ENCODE measurements at places on chromosomes 12 and 14. TPM values are rescaled to one million over a fixed set of nuclear protein-coding genes. Genes with fewer than 3 reads are reported as not detected.

GRCh38 chr12:47741340-47741703 is 16.0 kb upstream of the ENDOU start:
- no peak for DNase-seq

DNA sequence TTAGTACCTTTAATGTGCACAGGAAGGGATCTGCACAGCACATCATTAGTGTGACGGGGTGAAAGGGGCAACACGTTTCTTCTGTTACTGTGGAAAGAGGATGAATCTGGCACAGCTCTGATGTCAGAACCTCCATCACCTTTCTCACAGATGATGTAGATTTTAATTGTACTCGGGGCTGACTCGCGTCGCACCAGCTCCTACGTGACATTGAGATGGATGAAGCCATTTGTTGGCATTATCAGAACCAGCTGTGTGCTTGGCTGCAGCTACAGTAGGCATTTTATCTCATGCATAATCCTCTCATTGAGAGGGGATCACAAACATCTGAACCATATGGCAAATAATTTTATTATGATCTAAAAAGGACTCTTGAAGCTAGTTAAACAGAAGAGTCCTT is 173.6 kb downstream of the PDZRN4 start:
- no peak for DNase-seq

DNA sequence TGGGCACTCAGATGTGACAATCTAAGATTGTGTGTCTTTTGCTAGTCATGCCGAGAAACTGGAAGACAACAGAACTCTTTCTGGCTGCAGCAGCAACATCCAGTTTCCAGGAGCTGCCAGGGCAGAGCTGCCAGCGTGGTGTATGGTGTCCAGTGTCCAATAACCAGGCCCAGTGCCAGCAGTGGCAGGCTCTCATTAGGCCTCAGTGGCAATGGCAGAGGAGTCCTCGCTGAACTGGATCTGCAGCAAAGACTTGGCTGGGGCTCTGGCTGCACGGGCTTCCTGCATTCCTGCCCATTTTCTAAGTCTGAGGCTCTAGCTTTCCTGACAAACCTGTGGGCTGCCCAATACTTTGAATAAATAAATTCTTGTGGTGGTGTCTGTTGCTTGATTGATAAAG is 26.2 kb upstream of the PPM1A start:
- peak; percentile 89 for DNase-seq

GRCh38 chr12:92854344-92854743 is 74.8 kb downstream of the EEA1 start:
- DNase-seq, result no peak

- no peak for DNase-seq
These were observed 6.0 kb downstream of the STAT6 start for GRCh38 chr12:57105011-57105753.

GRCh38 chr14:102545461-102546265 is 36.1 kb upstream of the ANKRD9 start:
- DNase-seq, result no peak

DNA sequence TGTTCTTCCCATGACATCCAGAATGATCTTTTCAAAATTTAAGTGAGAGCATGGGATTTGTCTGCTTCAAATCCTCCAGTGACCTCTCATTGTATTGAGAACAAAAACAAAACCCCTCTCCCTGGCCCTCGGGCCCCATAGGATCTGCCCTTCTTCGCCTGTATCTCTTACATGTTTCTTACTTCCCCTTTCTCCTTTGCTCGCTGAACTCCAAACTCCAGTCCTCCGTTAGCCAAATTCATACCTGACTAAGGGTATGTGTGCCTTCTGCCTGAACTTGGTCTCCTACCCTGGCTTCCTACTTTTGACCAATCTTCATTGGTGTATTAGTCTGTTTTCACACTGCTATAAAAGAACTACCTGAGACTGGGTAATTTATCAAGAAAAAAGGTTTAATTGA is 13.2 kb upstream of the TSPAN11 start:
- DNase-seq, result no peak

DNA sequence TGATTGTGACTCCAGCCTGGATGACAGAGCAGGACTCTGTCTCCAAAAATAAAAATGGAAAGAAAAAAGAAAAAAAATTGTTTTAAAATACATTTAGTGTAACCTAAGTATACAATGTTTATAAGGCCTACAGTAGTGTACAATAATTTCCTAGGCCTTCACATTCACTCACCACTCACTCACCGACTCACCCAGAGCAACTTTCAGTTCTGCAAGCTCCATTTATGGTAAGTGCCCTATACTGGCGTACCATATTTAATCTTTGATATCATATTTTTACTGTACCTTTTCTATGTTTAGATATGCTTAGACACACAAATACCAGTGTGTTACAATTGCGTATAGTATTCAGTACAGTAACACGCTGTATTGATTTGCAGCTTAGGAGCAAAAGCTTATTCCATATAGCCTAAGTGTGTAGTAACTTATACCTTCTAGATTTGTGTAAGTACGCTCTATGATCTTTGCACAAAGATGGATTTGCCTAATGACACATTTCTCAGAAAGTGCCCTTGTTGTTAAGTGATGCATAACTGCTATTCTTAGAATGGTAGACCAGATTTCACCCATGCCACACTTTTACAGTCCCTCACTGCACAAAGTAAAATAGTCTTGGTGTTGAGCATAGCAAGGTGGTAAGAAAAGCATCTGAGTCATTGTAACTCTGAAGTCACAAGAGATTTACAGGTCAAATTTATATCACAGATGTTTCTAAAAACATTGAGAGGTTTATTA is 151.9 kb downstream of the LRRK2 start:
- no peak for DNase-seq

DNA sequence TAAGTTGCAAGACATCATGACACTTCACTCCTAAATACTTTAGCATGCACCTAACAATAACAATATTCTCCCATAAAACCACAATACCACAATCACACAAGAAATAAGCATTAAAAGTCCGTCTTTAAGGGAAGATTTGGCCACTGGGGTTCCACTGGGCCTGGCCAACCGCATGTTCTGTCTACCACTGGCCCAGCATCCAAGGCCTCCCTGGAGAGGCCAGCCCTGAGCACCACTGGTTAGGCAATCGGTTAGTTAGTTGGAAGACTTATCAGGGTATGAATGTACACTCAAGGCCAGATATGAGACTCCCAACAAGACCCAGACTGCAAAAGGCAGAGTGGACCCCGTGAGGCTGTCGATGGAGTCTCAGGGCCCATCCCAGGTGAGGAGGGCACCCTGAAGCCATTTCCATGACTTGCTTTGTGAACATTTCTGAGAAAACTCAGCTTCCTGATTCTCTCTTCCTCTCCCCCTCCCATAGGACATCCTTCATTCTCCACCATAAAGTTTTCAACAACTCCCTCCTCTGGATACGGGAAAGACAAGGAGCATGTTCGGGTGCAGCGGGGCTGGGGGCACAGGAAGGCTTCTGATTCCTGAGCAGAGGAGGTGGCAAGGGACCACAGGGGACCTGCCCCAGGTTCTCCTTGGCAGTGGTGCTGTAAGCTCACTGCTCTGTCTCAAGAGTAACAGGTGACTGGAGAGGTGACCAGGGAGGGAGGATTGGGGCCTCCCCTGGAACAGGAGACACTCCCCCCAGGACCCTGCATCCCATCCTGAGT is 5.9 kb downstream of the PXN start:
- no peak for DNase-seq

GRCh38 chr14:59465316-59466135 is at the start of gene GPR135:
Gene GPR135, minus strand, starts transcription at chr14:59465380. Its CDS starts 154 bp downstream, at chr14:59465226.
- DNase-seq, result peak; percentile 55

DNA sequence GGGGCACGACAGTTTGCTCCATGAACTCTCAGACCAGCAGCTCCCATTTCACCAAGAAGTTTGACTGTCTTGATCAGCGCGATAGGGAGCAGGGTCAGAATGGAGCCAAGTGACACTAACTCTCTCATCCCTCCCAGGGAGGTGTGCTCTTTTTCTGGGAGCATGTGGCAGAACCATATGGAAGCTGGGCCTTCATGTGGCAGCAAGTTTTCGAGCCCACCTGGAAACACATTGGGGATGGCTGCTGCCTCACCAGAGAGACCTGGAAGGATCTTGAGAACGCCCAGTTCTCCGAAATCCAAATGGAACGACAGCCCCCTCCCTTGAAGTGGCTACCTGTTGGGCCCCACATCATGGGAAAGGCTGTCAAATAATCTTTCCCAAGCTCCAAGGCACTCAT is 24.0 kb downstream of the ITGA7 start:
- DNase-seq, result no peak

GRCh38 chr12:92503971-92504593 is 198.7 kb upstream of the PLEKHG7 start:
- DNase-seq, result no peak

- no peak for DNase-seq
These were observed 281.1 kb upstream of the AMIGO2 start for GRCh38 chr12:47360771-47361388.

DNA sequence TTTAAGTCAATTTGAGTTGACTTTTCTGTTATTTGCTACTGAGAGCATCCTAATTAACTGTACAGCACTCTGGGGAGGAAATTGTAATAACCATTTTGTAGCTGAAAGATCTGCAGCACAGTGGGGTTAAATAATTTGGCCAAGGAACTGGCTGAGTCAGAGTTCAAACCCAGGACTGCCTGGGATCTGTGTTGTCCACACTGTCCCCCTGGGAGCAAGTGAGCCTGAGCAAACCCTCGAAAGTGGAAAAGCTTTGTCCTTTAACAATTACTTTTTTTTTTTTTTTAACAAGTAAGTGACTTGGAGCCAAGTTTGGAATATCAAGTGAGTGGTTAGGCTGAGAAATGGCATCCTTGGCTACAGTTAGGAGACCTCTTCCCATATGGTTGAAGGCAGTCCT is 247.2 kb upstream of the CCDC196 start:
- DNase-seq, result no peak

GRCh38 chr12:109134186-109134917 is 18.0 kb downstream of the ACACB start:
- DNase-seq, result no peak

DNA sequence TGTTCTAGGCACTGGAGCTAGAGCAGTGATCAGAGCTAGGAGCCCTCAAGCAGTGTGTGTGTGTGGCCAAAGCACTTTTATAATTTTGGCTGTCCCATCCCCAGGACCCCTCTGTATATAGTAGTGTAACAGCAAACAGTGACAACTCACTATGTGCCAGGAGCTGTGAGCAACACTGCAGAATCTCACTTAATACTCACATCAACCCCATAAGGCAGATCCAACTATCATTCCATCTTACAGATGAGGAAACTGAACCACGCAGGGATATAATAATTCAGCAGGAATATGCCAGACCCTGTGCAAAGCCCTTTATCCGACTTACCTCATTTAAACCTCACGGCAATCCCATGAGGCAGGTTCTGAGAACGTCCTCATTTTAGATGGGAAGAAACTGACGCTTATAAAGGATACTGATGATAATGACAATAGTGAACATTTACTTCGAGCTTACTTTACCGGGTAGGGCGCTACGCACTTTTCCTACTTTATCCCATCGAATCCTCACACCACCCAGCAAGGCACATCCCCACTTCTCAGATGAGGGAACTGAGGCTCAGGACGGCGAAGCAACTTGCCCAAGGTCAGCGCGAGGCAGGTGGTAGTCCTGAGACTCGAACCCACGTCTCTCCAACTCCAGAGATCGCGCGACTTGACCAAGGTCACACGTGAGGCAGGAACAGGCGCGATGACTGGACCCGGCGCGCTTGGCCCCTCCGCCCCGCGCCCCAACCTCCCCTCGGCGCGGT is 687 bp downstream of the RAB35 start:
- no peak for DNase-seq

GRCh38 chr14:23828001-23828400 is 125.6 kb upstream of the DHRS4 start:
- no peak for DNase-seq

GRCh38 chr12:9707356-9707755 is 25.5 kb downstream of the CLECL1 start:
- DNase-seq, result no peak

Gene ANHX
- total RNA-seq, result not detected

Gene SOX5
- 11.7 TPM for total RNA-seq

Gene RPGRIP1
- 10.4 TPM for total RNA-seq

Gene CEP290
- 27.1 TPM for total RNA-seq

Gene ZBTB42
- total RNA-seq, result 11.4 TPM

Gene RNF212B
- not detected for total RNA-seq

Gene CLEC6A
- not detected for total RNA-seq

Gene BBOF1
- 10.6 TPM for total RNA-seq

Gene APOF
- total RNA-seq, result not detected

Data from breast epithelium (tissue), 4 donors.